ENCODE measurements at places on chromosomes 5 and 9. TPM values are rescaled to one million over a fixed set of nuclear protein-coding genes. Genes with fewer than 3 reads are reported as not detected.

Gene RECK
- polyA plus RNA-seq: 31.4 TPM

Gene CDC25C
- polyA plus RNA-seq: 7.6 TPM

Gene SPATA31A3
- polyA plus RNA-seq: not detected

Gene KLHL3
- polyA plus RNA-seq: 18.5 TPM

Gene LHX3
- not detected for polyA plus RNA-seq

Gene GIN1
- 13.9 TPM for polyA plus RNA-seq

Gene PDGFRB
- 143 TPM for polyA plus RNA-seq

Gene CDH10
- polyA plus RNA-seq: 6.6 TPM

Gene PCDHGA9
- 5.7 TPM for polyA plus RNA-seq

Gene TRAF1
- polyA plus RNA-seq: 4.9 TPM

DNA sequence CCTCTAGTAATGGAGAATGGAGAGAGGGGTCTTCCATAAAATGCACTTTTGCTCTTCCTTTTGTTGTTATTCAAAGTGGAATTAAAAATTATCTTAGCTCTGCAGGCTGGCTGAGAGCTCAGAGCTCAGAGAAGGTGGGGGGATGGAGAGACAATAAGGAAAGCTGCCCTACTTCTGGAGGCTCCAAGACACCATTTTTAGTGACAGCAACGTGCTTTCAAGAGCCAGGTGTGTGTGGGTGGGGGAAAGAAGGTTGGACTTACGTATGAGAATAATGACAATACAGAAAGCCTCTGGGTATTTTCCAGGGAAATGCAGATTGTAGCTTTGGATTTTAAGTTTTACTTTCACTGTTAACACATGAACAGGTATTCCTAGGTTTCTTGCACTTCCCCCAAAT, 173.9 kb downstream of the TRPM3 start:
- no peak for DNase-seq

- no peak for DNase-seq
These were observed 11.7 kb downstream of the ZNF510 start for GRCh38 chr9:96766199-96766598.

- DNase-seq: no peak
These were observed 66.4 kb downstream of the RETREG1 start for GRCh38 chr5:16550316-16550952.

GRCh38 chr9:79616971-79617370, 45.2 kb downstream of the TLE4 start:
- no peak for DNase-seq

- no peak for DNase-seq
These were observed 897 bp upstream of the HSPB3 start for GRCh38 chr5:54454602-54455001.

GRCh38 chr5:72237415-72237814, 82.6 kb downstream of the MRPS27 start:
- DNase-seq: no peak

- DNase-seq: no peak
These were observed 22.0 kb downstream of the SREK1IP1 start for GRCh38 chr5:64746446-64746845.

DNA sequence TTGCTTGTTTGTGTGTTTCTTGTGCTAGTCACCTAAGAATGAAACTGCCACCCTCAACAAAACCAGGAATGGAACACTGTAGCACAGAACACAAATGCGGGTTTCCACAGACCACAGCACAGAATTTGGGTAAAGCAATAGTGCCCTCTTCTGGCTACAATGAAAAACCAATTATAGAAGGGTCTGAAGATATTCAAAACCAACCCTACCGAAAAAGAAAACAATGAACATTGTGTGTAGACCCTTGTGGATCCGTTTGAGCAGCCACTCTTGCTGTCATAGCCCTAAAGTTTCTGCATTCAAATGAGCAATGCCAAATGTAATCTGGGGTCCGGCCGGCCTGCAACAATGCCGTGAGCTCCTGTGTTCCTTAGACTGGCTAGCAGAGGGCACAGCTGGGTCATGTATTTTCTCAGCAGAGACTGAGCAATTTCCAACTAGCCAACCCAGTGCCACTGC, 8.3 kb upstream of the ENC1 start:
- DNase-seq: peak; percentile 53

GRCh38 chr5:32585446-32586275, at the start of gene SUB1:
TSS of gene SUB1 (plus strand) at chr5:32585557. CDS start at chr5:32588513, 2,956 bp downstream.
- DNase-seq: peak; percentile 85

GRCh38 chr5:103425686-103426454, 136.7 kb downstream of the NUDT12 start:
- no peak for DNase-seq

- DNase-seq: no peak
These were observed 224.8 kb upstream of the WWC1 start for GRCh38 chr5:168066536-168067208.

- no peak for DNase-seq
These were observed 173.1 kb downstream of the SYK start for GRCh38 chr9:90974643-90975245.

GRCh38 chr9:114551750-114552685, 35.6 kb upstream of the ATP6V1G1 start:
- DNase-seq: no peak

- DNase-seq: no peak
These were observed 99.9 kb upstream of the PPP1R26 start for GRCh38 chr9:135379540-135380267.
